ENCODE measurements at places on chromosomes 1 and 21.

- no peak for DNase-seq
These were observed 63.0 kb downstream of the PROX1 start for GRCh38 chr1:214050513-214051401.

- no peak for DNase-seq
These were observed 104.9 kb downstream of the PTGS2 start for GRCh38 chr1:186575348-186575747.

DNA sequence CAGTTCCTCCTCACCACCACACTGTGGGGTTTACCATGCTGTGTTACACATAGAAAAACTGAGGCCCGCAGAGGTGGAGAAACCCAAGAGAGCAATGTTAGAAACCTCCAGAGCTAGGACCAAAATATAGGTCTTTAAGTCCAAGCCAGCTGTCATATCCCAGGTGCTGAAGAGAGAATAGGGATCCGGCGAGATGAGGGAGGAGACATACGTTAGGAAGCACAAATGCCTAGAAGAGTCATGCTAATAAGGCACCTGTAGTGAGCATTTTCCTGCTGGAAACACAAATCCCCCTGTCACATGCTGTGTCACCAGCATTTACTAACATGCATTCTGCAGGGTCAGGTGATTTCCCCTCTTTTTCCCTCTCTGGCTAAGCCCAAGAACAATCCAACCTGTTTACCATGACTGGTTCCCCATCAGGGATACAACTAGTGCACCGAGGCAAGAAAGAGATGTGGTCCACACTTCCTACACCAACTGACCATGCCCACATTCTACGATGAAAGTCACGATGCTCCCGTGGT is 168.6 kb upstream of the CAMK1G start:
- no peak for DNase-seq

- peak; percentile 54 for DNase-seq
These were observed 193.9 kb downstream of the FMN2 start for GRCh38 chr1:240285540-240285939.

GRCh38 chr1:13926556-13926955 is 226.6 kb downstream of the PRDM2 start:
- no peak for DNase-seq

- DNase-seq = no peak
These were observed 4.0 kb upstream of the PEX10 start for GRCh38 chr1:2416403-2416802.

DNA sequence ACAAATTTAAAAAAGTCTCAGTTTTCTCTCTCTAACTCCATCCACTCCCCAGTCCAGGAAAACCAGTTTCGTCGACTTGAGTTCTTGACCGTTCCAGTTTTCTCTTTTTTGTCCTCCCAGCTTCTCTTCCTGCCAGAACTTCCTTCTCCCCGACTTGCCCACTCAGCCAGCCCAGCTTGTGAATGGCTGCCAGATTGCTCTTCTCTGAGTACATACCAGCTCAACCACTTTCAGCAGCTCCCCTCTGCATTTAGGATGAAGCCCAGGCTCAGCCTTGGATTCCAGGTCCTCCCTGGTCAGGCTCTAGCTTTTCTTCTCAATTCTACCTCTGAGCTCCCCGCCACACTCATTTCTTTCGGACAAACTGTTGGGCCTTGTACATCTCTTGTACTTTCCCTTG is 1.4 kb downstream of the DIO1 start:
- no peak for DNase-seq

- peak; percentile 90 for DNase-seq
These were observed 283.1 kb downstream of the TM2D1 start for GRCh38 chr1:61441723-61442262.

GRCh38 chr21:36004441-36004840 is 55.9 kb downstream of the SETD4 start:
- no peak for DNase-seq

DNA sequence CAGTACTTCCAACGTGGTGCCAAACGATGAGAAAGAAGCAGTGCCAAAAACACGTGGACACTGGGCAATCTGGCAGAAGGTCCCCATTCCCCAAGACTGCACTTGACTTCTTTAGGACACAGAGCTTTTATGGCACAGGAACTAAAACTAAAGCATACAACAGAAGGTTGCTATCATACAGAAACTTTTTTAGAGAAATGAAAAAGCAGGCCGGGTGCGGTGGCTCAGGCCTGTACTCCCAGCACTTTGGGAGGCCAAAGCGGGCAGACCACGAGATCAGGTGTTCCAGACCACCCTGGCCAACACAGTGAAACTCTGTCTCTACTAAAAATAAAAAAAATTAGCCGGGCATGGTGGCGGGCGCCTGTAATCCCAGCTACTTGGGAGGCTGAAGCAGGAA is 43.0 kb downstream of the GNB1 start:
- no peak for DNase-seq

- no peak for DNase-seq
These were observed 90.7 kb downstream of the RIPK4 start for GRCh38 chr21:41676198-41676597.

DNA sequence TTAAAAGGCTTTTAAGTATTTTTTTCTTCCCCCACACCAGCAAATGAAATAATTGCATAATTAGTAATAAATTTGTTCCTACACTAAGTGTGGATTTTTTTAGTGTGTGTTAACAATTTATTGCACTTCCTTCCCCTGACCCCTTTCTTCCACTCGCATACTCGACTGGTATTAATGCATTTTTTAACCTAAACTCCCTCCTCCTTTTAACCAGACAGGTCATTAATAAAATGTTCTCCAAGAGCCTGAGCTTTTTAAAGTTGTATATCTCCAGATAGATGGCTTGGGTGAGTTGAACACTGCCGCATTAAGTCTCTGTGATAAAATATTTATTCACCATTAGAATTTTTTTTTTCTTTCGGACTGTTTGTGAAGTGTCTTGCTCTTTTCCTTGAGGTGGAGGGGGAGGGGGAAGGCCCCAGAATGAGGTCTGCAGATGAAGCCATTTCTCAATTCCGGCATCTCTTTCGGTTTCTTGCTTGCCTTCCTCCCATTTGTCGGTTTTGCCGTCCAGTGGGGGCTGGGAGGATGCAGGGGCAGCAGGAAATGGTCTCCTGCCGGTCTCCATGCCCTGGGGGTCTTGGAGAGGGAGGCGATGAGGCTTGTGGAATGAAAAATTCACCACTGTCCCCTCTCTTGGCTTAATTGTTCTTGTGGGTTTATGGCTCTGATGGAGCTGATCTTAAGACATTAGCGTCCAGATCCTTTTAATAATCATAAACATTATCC is 64.1 kb upstream of the ACTL8 start:
- DNase-seq = no peak

- no peak for DNase-seq
These were observed 696 bp downstream of the LSS start for GRCh38 chr21:46227811-46228344.

DNA sequence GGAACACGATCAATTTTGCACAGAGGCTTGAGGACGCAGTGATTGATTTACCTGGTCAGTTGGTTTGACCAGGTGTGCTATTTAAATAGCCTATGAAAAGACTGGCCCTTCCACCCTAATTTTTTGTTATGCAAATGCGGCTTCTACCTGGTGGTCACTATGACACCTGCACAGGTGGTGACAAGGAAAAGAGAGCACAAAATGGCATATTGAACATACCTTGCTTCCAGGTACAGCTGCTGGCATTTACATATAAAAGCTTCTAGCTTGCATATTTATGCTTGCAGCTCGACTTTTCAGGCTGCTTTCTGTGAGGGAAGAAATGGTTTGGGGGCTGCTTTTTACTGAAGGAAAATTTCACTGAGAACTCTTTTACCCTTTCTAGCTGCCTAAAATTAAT is 15.3 kb upstream of the FMO4 start:
- no peak for DNase-seq

- DNase-seq = peak; percentile 95
These were observed 119.4 kb upstream of the PRMT6 start for GRCh38 chr1:106937104-106937503.

DNA sequence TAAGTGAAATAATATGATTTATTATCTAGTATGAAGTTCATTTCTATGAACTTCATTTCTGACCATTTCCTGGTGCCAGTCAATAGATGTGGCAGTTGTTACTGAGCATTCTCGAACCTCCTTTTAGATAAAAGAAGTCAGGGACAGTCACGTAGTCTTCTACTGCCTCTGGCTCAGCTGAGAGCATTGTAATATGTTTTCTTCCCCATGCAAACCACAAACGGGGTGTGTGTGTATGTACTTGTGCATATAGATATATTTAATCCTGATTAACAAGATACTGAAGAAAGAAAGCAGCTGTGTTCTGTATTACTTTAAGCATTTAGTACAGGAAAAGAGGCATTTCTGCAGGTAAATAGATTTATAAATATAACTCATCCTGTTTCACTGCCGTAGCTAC is 21.6 kb downstream of the ZNF684 start:
- no peak for DNase-seq

DNA sequence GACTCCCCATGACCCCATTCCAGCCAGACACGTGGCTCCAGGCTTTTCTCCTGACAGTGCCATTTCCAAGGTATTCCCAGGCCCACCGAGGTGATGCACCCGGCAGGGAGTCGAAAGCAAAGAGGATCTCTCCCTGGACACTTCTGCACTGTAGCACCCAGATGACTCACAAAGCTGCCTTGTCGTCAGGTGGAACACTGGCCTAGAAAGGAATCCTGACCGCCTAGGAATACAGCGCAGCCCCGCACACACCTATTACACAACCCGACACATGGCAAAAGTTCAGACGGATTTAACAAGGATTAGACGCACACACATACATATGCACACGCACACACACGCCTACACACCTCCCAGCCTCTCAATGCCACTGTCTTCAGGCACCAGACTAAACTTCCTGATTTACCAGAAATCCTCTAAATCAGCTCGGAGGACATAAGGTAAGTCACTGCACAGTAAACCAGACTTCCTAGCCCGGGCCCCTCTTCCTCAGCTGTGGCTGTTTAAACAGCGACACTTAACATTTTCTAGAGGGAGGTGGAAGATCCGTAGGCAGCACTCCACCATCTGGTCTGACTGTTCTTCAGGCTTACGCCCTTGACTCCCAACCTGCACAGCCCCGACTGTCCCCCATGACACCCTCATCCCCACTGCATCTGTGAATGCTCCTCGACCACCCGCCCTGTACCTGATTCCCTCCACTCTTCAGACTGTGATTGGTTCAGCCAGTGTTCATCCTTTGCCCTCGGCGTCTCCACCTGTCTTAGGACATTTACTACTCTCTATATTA is 12.7 kb downstream of the FAM89A start:
- DNase-seq = no peak

- DNase-seq = no peak
These were observed 1.0 kb downstream of the ZNF496 start for GRCh38 chr1:247330548-247331171.

GRCh38 chr1:32116531-32116930 is 8.7 kb downstream of the KPNA6 start:
- peak; percentile 13 for DNase-seq

- no peak for DNase-seq
These were observed 13.6 kb downstream of the ADIPOR1 start for GRCh38 chr1:202944438-202944921.

DNA sequence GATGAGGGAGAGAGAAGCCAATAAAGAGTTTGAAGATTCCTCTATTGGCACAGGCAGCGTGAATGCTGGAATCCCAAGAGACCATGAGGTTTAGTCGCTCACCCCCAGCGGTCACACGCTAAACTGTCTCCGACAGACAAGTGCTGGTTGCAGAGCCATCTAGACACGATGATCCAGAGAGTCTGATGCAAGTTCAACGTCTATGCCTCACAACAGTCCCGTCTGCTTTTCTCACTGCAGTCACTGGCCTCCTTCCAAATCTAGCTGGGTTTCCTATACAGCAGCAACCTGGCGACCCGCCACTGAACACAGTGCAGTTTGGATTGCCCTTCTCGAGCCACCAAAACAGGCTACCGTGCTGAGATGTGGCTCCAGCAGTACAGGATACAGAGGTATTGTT is 98.6 kb upstream of the KRTAP19-8 start:
- DNase-seq = peak; percentile 67

- DNase-seq = no peak
These were observed 116.3 kb downstream of the SLC30A10 start for GRCh38 chr1:219812086-219812485.

DNA sequence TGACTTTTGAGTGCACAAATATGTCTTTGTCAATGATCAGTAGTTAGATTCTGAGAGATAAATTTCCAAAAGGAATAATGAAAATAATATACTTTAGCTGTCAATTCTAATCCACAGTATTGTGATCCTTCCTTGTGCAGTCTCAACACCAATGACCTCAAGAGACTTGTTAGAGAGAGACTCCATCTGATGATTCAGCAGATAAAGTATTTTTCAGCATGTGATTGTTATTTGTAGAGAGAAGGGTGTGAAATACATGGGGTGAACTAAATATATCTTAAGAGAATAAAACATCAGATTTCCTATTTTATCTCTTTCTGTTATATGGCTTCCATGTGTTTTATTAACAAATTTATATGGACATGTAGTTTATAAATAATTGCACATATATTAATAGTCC is 5.9 kb upstream of the ZNF124 start:
- DNase-seq = no peak

GRCh38 chr1:23244256-23244761 is 27.0 kb upstream of the HTR1D start:
- no peak for DNase-seq

- DNase-seq = no peak
These were observed 56.4 kb downstream of the TRABD2B start for GRCh38 chr1:47940779-47941178.

- DNase-seq = no peak
These were observed 80.6 kb upstream of the HMCN1 start for GRCh38 chr1:185653615-185654014.

DNA sequence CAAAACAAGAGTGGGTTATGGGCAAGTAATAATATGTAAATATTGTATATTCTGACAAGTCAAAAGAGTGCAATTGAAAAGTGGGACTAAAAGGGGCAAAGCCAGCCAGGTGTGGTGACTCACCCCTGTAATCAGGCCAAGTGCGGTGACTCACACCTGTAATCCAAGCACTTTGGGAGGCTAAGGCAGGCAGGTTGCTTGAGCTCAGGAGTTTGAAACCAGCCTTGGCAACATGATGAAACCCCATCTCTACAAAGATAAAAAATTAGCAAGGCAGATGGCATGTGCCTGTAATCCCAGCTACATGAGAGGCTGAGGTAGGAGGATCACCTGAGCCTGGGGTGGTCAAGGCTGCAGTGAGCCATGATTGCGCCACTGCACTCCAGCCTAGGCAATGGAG is 304.0 kb downstream of the HHIPL2 start:
- peak; percentile 28 for DNase-seq

- peak; percentile 78 for DNase-seq
These were observed 86.9 kb upstream of the GORAB start for GRCh38 chr1:170445096-170445495.

GRCh38 chr1:21857142-21857839 is 45.2 kb downstream of the LDLRAD2 start:
- DNase-seq = peak; percentile 59

GRCh38 chr1:117008656-117009055 is 7.1 kb downstream of the CD101 start:
- no peak for DNase-seq

GRCh38 chr21:36478941-36479340 is 981 bp downstream of the CLDN14 start:
- DNase-seq = no peak

Data from fibroblast of lung (primary cell).